ENCODE measurements at places on chromosomes 12 and 14.
A peak's percentile ranks its signal among the peaks of the same experiment; 100 is the strongest.

GRCh38 chr14:104137297-104138097 lies 890 bp upstream of the KIF26A start:
- peak; percentile 81 for ATAC-seq

DNA sequence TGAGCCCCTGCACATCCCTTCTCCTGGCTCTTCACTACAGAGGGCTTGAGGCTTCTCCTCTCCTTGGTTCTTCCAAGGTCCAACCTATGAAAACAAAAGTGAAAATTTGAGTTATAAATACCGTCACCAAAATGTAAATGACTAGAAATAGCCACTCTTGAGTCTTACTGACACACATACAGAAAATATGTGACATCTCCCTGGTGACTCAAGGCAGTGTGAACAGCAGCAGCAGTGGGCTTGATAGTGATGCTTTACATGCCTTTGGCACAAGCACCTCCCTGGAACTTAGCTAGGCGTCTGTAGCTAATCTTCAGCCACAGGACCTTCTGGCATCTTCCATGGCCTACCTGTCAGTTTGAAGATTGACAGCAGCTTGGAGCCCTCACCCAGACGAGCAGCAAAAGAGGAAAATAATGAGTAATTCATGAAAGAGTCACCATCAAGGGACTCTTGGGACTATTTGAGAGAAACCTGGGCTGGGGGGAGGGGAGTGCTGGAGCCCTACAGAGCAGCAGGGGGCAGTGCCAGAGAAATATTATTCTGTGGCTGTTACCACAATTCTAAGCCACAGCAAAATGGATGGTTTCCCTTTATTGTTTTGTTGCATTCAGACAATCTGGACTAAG lies 158.0 kb downstream of the KCNK10 start:
- peak; percentile 71 for ATAC-seq

- ATAC-seq: no peak
Observed at GRCh38 chr14:99644723-99645544, at the start of gene HHIPL1. TSS of gene HHIPL1 (plus strand) at chr14:99645129. CDS start at chr14:99645208, 79 bp downstream.

- peak; percentile 63 for ATAC-seq
Observed at GRCh38 chr12:88957358-88957757, 377.1 kb upstream of the KITLG start.

- no peak for ATAC-seq
Observed at GRCh38 chr14:62914025-62914424, 131.2 kb downstream of the KCNH5 start.

- ATAC-seq: no peak
Observed at GRCh38 chr12:76549131-76549530, 10.4 kb downstream of the OSBPL8 start.

GRCh38 chr12:72365151-72365550 lies 93.0 kb downstream of the TRHDE start:
- no peak for ATAC-seq

DNA sequence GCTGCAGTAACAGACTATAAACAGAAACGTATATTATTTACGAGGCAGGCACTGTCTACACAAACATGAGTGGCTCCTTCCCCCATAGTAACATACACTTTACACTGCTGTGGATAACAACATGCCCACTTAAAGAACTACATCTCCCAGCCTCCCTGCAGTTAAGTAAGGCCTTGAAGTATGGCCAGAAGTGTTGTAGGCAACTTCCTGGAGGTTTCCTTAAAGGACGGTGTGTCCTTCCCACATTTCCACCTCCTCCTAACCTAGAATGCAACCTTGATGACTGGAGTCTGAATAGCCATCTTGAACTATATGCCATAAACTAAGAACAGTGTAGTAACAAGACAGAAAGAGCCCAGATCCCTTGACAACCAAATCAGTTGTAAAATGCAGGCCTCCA lies 20.3 kb downstream of the MED13L start:
- no peak for ATAC-seq

- ATAC-seq: no peak
Observed at GRCh38 chr12:108346727-108347710, 7.9 kb upstream of the CMKLR1 start.

GRCh38 chr14:44626423-44626822 lies 119.3 kb upstream of the FSCB start:
- ATAC-seq: no peak

GRCh38 chr12:70052931-70053497 lies 190.2 kb upstream of the CNOT2 start:
- ATAC-seq: no peak

DNA sequence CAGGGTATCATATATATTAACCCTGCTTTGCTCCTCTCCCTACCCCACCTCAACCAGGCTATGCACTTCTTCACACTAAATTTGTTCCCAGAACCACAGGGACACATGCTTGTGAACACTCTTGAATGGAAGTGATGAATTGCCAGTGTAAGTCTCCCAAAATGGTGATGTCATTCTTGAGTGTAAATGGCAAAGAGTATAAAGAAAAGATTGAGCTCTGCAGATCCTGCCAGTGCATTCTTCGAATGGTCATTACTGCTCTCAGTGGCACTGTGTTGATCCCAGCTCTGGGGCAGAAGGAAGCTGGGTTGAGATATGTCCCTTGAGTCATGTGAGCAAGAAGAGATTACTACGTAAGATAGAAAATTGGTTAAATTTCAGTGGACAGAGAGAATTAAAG lies 313.1 kb downstream of the TMEM117 start:
- ATAC-seq: no peak

DNA sequence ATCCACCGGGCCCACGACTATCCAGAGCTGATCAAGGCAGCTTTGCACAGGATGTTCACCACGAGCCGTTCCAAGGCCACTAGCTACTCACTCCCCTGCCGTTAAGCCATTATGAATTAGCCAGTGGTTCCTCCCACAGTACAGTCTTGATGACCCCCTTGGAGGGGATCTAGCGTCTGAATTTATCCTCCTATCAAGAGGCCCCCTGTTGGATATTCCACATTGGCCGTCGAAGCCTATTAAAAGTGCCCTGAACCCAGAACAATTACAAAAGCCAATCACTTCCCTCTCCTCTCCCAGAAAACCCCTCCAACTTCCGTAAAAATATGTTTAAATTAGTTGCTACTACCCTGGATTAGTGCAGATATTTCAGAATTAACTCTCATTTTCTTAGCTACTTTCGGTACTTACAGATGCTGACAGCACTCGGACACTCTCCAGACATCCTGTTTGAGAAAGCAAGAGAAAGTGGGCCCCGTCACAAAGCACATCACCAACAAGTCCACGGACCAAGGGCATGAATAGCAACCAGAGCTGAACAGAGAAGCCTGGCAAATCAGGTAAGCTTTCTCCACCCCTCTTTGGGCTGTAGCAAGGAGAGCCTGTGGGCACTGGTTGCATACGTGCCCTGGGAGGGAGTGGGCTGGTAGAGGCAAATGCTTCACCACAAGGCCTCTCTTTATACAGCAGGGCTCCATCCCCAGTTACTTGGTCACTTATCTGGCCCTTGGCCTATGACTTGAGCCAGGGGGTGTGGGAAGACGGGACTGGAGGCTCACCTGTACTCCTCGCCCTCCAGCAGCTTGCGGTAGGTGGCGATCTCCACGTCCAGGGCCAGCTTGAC lies 5.3 kb downstream of the KRT3 start:
- ATAC-seq: no peak

DNA sequence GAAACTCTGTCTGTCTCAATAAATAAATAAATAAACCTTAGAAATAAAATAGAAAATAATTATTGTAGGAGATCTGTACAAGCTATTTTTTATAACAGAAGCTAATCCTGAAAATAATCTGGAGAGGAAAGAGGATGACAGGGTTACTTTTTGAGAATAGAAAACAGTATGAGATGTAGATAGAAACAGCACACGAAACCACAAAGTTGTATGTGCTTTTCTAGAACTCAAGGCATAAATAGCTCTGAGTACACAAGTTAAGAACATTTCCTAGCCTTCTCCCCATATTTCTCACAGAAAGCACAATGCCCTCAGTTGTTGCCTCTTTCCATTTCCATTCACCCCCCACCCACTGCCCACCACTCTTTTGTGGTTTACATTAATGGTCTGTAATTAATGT lies 35.7 kb downstream of the SLC38A4 start:
- ATAC-seq: no peak

GRCh38 chr12:32377344-32378055 lies 21.9 kb upstream of the FGD4 start:
- no peak for ATAC-seq

GRCh38 chr14:92590941-92591340 lies 77.4 kb downstream of the RIN3 start:
- ATAC-seq: no peak

DNA sequence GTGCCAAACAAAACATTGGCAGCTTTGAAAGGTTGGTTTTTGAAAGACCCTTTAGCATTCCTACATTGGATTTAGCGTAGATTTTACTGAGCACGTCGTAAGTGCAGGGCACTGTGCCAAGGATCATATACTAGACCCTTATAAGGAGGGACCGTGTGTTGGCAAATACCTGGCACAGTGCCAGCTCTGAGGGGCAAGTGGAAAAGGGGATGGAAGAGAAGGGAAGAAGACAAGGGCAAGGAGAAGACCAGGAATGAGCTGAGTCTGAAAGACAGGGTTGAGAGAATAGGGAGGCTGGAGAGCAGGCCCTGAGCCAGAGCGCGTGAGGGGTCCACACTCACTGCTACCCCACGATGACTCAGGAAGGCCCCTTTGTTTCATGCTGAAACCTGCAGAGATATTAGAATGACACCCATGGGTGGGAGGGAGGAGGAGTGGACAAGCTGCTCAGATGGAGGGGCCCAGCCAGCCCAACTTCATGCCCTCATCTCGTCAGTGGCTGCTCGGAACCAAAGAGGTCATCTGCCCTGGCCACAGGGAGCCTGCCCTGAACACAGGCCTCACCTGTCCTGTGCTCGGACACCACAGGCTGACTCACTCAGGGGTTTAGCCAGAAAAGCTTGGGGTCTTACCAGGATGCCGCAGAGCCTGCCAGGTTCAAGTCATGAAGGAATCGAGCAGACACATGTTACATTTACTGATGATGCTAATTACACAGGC lies 25.0 kb downstream of the RAB35 start:
- no peak for ATAC-seq

GRCh38 chr12:75479963-75480461 lies 543 bp upstream of the GLIPR1 start:
- peak; percentile 37 for ATAC-seq

DNA sequence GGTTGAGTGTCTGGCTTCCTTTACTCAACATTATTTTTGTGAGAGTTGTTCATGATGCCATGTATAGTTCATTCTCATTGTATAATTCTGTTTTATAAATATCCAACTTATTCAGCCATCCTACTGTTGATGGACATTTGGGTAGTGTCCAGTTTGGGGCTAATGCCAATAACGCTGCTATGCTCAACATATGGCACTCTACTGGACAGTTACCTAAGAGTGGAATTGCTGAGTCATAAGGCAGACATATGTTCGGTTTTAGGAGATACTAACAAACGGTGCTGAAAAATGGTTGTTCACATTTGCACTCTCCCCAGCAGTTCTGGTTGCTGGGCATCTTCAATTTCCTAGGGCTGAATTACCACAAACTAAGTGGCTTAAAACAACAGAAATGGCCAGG lies 28.7 kb upstream of the P2RX4 start:
- no peak for ATAC-seq

DNA sequence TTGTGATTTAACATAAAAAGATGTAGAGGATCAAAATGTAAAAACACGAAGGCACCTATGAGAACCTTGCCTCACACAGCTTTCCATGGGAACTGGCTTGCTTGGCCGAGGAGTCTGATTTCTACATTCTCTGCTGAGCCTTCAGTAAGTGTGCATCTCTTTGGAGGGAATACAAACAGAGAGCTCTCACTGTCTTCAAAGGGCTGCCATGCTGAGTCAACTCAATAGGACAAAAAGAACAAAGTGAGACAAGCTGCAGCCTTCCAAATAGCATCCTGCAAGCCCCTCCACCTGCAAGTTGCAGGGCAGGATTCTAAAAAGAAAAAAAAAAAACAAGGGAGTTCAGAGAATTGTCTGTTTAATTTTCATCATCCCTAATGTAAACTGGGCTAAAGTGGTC lies 411.9 kb downstream of the NELL2 start:
- ATAC-seq: no peak

GRCh38 chr12:19499030-19499429 lies 59.7 kb downstream of the AEBP2 start:
- ATAC-seq: no peak

DNA sequence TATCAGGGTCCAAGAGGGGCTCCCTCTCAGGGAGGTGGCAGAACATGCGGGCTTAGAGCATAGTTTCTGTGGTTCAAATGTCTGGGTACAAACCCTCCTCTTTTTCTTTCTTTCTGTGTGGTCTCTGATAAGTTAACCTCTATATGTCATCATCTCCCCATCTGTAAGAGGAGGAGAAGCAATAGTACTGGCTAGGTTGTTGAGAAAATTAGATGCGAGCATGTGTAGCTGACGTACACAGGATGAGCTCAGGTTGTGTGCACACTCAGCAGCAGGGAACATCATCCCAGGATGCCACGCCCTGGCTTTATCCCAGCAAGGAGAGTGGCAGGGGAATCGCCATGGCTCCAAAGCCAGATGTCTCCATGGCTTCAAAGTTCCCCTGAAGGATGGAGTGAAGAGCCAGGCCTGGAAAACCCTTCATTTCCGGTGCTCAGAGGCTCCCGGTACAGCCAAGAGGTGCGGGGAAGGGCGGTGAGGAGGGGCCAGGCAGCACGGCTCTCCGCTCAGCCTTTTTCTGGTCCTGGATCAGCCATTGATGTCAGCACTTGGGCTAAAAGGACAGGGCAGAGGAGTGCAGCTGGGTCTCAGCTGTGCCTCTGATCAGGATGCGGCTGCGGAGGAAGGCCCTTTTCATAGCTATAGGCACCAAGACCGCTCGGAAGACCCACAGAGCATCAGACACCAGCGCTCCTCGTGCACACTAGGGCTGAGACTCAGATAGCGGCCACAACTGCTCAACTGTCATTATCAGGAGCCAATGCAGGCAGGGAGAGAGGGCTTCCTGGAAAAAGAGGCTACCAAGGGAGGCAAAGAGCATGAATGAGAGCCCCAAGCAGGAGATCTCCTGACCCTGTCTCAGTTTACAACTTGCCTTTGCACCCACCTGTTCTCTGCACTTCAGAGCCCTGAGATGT lies 41.5 kb downstream of the ARL6IP4 start:
- no peak for ATAC-seq

GRCh38 chr12:57127726-57128518 lies at the start of gene LRP1:
TSS of gene LRP1 (plus strand) at chr12:57128483. CDS start at chr12:57128965, 482 bp downstream.
- ATAC-seq: peak; percentile 82

- peak; percentile 89 for ATAC-seq
Observed at GRCh38 chr12:44847888-44848702, 28.0 kb downstream of the NELL2 start.

GRCh38 chr14:44912041-44912869 lies 49.5 kb downstream of the KLHL28 start:
- ATAC-seq: no peak

Measured in activated T-helper 17 cell treated with anti-CD3 and anti-CD28 coated beads, Interleukin-2, amount 50 U/mL, for 72 hours (primary cell).